ENCODE measurements at places on chromosomes 6 and 20.

GRCh38 chr6:145349950-145350510 is 385.3 kb downstream of the EPM2A start:
- DNase-seq = no peak

DNA sequence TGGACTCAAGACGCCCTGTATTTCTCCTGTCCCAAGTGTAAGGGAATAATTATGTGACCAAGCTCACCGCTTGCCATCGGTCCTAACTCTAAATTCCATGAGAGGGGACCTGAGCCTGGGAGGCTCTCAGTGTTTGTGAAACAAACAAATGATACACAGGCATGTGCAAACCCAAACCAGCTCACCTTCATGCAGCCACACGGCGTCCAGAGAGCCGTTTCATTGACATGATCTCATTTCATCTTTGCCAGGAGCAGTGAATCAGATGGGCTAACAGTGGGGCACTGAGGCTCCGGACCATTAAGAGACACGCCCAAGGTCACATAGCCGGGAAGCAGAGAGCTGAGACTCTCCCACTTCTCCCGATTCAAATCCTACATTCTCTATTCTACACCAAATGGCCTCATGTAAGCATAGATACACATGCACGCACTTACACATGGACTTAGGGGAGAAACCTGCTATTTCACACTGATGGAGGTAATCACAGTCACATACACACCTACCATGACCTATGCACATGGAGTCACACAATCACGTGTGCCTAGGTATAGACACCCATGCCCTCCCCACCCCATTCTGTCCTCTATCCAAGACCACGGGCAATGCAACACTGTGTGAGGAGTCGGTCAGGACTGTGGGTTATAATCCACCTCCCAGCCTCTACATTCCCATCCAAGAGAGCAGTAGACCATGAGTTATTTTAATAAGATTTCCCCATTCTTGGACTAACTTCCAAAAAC is 1.1 kb downstream of the BNIP5 start:
- DNase-seq = no peak

DNA sequence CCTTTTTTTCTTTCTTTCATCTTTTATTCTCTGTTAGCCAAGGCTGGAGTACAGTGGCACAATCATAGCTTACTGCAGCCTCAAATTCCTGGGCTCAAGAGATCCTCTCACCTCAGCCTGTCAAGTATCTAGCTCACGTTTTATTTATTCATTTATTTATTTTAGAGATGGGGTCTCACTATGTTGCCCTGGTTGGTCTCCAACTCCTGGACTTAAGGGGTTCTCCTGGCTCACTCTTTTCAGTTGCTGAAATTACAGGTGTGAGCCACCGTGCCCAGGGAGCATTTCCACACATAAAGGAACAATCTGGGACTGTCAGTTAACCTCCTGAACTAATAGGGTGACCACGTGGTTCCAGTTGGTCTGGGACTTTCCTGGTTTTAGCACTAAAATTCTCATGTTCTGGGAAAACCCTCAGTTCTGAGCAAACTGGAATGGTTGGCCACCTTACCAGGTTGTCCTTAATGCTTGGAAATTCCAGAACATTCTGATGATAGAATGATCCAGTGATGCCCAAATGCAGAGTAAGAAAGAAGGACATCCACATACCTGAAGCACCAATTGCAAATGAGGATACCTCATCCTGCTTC is 105.5 kb upstream of the ZNF217 start:
- no peak for DNase-seq

DNA sequence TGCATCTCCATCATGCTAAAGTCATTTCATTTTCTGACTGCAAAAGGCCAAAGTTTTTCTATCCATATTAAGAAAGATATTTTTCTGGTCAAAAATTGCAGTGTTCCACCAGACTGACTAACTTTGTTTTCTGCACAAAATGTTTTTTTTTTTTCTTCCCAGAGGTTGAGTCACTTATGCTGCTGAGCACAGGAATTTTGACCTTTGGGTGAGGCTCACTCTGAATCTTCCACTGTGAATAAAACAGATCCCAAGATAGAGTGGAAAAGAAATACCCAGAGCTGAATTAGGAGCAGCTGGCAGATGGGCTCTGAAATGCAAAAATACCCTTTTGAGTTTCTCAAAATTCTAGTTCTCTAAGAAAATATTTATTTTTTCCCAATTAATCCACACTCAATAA is 996.8 kb downstream of the KIF16B start:
- no peak for DNase-seq

DNA sequence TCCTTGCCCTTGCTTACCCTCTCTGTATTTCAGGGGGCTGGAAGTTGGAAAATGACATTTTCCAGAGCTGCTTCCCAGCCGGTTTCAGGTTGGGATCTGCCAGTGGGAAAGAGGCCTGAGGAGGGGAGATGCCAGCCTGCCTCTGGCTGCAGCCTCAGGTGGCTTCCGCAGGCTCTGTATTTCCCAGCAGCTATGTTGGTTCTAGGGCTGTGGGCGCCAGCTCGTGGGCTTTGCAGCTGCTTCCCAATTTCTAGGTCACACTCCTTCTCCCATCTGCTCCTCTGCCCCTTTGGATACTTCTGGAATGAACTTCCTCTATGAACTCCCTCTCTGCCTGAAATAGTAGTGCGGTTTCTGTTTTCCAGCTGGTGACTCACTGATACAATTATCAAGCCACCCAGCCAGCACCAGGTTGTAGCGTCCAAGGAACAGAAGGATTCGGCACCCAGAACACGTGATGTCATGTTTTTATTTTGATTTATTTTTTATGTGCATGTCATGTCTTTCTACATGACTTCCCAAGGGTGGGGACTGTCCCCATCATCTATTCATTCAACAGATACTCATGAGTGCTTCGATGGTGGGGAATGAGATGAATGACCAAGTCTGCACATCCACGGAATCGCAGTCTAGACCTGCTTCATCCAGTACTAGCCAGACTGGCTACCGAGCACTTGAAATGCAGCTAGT is 38.0 kb downstream of the TGM2 start:
- DNase-seq = peak; percentile 27

- DNase-seq = no peak
Observed at GRCh38 chr20:4147319-4147718, 132.0 kb upstream of the RNF24 start.

- DNase-seq = no peak
Observed at GRCh38 chr6:109579361-109579760, 96.3 kb upstream of the ZBTB24 start.

DNA sequence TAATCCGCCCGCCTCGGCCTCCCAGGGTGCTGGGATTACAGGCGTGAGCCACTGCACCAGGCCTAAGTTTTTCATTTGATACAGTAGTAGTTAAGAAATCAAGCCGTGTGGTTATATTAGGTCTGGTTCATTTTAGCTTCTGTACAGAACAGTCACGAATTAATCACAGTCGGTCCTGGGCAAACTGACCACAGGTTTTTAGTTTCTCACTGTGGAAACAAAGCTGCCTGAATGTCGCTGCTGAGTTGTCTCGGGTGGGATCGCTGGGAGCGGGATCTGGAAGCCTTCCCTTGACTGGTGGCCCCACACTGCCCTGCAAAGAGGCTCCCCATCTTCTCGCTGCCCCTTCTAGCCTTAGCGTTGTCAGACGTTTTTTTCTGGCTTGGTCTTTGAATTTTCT is 18.6 kb downstream of the UCKL1 start:
- peak; percentile 38 for DNase-seq

DNA sequence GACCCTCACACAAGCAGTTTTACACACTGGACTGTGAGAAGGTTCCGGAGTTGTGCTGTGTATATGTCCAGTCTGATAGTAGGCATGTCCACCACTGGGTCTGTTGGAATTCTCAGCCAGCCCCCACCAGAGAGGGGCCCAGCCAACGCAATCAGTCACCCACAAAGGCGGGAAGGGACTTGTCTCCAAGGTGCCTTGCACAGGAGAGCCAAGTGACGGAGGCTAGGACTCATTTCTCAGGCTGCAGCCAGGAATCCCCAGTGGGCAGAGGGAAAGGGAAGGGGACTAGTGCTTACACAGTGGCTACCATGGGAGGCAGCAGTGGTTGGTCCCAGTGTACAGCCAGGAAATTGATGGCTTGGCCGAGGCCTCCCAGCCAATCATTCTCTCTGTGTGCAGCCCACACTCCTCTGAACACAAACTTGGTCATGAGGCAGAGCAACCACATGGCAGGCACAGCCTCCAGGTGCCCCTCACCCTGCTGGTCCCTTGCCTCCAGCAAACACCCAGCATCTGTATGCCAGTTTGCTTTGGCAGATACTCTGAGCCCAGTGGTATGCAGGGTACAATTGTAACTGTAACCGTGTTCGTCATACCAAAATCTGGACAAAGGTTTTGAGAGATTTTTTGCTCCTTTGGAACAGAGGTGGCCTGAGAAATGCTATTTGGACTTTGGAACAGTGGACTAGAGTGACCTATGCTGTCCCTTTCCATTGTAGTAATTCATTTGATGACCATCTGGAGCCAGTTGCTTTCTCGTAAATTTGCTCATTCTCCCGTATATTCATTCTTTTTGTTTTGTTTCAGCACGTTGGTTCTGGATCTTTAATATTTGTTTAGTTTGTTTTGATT is 72.9 kb upstream of the MYL9 start:
- peak; percentile 80 for DNase-seq

DNA sequence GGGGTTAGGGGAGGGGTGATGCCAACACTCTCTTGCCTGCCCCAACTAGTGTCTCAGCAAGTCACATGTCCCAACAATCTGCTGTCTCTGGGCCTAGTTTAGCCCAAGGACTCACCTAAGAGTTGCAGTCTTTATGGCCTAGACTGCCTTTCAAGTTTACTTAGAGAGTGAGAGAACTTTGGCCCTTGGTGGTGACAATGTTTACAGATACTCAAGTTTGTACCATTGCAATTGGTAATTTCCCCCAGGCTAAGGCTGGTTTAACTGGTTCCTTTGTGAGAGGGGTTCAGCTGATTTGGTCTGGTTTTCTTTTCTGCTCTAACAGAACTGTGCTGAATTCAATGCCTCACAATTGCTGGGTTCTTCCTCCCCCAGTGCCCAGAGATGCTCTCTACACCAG is 1279.9 kb upstream of the EYS start:
- no peak for DNase-seq

GRCh38 chr6:146878168-146878951 is 279.6 kb downstream of the ADGB start:
- DNase-seq = peak; percentile 51

GRCh38 chr20:35398660-35399144 is 13.1 kb downstream of the UQCC1 start:
- DNase-seq = peak; percentile 88

GRCh38 chr6:61711849-61712248 is 574.2 kb downstream of the KHDRBS2 start:
- DNase-seq = no peak

GRCh38 chr6:26223228-26223627 is 136.0 kb downstream of the HFE start:
- no peak for DNase-seq

- no peak for DNase-seq
Observed at GRCh38 chr6:112980676-112981075, 633.5 kb downstream of the RFPL4B start.

DNA sequence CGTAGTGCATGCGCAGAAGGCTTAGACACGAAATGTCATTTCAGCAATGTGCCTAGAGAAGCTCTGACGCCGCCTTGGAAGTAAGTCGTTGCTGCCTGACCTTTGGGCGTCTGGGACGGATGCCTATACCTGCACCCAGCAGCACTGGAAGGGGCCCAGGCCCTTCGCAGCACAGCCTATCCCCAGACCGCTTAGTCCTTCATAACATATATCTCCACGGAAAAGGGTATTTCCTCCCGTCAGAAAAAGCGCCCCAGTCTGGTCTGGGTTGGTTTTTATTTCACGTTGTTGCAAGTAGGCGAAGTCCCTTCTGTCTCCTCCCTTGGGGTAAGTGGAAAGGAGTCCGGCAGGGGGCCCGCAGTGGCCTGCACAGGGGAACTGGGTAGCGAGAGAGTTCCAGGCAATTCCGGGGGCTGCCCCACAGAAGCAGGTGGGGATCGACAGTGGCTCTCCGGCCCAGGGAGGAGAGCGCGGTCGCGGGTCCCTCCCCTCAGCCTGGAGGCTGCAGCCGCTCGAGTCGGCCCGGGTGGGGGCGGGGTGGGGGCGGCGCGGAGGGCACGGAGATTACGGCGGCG is 559 bp upstream of the EYA4 start:
- DNase-seq = no peak

DNA sequence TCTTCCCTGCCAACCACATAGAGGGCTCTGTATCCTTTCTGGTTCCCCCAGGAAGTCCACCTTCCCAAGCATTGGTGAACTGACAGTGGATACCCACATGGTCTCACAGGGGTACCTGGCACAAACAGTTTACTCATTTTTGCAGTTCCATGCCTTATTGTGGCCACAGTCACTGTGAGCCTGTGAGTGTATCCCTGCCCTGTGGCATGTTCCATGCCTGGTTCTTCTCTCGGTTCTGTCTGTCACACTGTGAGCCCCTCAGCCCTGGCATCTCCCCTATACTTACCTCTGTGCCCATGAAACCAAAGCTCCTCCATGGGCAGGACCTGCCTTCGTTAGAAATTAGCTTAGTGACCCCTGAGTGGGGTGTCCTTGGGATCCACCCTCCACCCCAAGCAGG is 107.8 kb downstream of the TOX2 start:
- no peak for DNase-seq

DNA sequence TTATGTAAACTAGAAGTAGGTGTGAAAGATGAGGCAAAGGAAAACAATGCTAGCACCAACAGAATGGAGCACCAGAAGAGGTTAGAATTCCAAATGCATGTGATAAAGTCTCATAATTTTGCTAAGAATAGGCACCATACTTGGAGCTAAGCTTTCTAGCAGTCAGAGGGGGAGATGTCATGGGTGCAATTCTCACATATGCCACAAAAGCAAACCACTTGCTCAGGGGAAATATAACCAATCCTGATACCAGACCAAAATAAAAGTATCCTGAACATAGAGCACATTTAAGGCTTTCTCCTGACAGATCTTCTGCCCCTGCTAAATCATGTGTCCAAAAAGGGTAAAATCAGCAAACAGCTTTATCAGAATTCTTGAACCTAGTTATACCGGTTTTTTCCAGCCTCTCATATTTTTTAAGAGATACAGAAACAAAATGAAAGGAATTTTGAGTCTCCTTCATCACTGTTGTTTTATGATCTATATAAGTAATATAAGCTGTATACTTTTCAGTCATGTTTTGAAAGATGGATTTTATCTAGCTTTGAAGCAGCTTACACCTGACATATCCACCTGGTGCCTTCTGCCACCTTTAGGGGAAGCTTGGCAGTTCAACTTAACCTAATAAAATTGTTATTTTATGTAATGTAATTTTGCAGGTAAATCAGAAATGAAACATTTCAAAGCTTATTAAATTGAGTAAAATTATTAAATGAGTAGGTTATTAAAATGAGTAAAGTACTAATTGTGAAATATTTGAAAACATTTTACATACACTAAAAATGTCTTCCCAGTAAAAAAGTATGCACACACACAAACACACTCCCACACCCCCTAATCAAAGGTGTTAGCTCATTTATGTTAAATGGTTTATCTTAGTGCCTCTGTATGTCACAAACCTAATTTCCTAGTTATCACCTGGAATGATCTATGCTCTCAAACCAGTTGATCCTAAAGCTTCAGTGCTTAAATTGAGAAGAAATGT is 2.8 kb downstream of the SPO11 start:
- no peak for DNase-seq

DNA sequence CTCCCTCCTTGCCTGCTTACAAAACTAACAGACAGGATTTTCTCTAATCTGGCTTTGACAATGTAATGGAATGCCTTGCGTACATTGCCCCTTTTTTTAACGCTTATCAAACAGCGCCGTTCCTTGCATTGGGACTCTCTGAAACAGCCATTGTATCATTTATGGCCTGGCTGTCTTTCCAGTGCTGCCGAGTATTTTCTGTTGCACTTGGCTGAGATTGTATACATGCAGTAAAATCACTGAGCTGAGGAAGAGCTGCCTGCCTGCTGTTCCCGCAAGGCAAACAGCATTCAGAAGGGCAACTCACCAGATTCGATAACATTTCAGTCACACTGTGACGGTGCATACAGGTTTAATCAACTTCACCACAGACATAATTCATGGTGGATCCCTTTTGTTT is 106.0 kb downstream of the SH3BGRL2 start:
- peak; percentile 18 for DNase-seq

All from fibroblast of gingiva (primary cell).